Stimulated activated CD4-positive, alpha-beta T cell treated with anti-CD3 and anti-CD28 coated beads, Interleukin-15, amount 100 ng/mL, for 1 hour (primary cell): ENCODE measurements at places on chromosomes 11 and 22.

DNA sequence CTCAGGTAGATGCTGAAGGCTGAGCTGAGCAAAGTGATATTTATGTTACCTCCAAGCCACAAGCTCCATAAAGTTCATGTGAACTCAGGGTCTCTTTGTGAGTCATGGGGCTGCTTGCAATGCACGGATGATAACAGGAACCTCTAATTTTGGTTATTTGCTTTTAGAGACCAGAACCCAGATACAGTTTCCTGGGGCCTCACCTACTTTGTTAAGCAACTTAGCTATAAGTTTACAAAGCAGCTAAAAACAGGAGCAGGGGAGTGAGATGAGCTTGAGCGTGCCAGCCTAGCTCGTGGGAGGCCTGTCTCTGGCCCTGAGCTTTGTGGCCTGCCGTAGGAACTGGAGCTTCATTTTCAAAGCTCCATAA lies 29.2 kb downstream of the SREBF2 start:
- peak; percentile 29 for DNase-seq

DNA sequence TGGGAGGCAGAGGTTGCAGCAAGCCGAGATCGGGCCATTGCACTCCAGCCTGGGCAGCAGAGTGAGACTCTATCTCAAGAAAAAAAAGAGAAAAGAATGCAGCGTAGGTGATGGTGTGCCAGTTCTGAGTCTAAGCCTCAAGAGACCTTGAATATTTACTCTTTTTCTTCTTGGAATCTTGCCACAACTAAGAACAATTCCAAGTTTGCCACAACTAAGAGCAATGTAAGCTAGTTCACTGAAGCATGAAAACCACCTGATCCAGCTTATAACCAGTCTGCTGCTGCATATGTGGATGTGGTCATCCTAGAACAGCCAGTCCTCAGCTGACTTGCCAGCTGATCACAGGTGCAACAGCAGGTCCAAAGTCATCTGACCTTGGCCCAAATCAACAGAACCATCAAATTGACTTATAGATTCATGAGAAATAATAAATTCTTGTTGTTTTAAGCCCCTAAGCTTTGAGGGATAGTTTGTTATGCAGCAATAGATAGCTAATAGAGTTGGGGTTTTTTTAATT lies 25.4 kb upstream of the SEZ6L start:
- DNase-seq, result no peak

GRCh38 chr11:35484435-35484834 lies 41.0 kb downstream of the PAMR1 start:
- no peak for DNase-seq

DNA sequence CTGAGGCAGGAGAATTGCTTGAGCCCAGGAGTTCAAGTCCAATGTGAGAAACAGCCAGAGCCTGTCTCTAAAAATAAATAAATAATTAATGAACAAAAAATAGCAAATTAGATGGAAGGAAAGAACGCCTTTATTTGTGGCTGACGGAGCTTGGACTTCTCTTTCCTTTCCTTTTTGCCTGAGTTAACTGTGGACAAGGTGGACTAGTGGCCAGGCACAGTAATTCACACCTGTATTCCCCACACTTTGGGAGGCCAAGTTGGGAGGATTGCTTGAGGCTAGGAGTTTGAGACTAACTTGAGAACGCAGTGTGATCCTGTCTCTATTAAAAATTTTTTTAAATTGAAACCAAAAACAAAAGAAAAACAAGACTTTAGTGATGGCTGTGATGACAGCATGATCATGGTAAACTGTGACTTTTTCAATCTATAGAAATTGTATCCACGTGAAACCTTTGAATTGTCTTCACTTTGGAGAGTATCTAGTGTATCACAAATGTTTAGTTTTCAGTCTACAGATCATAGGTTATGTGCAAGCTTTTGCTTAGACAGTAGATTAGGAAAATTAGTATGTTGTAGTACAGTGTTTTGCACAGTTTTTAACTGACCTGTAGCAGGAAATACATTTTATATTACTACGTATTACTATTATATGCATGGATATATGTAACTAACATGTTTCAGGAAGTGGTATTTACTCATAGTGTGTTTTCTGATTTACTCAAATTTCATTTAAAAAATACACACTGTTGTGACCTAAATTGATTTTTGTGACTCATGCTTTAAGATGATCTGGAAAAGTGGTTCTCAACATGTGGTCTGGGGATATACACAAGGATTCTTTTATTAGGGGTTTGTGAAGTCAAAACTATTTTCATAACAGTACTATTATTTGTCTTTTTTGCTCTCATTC lies 42.1 kb downstream of the KDM2A start:
- DNase-seq, result no peak

- DNase-seq, result no peak
These were observed 48.8 kb downstream of the ARHGAP32 start for GRCh38 chr11:129143335-129143734.

GRCh38 chr11:27610946-27611345 lies 89.3 kb downstream of the BDNF start:
- no peak for DNase-seq

DNA sequence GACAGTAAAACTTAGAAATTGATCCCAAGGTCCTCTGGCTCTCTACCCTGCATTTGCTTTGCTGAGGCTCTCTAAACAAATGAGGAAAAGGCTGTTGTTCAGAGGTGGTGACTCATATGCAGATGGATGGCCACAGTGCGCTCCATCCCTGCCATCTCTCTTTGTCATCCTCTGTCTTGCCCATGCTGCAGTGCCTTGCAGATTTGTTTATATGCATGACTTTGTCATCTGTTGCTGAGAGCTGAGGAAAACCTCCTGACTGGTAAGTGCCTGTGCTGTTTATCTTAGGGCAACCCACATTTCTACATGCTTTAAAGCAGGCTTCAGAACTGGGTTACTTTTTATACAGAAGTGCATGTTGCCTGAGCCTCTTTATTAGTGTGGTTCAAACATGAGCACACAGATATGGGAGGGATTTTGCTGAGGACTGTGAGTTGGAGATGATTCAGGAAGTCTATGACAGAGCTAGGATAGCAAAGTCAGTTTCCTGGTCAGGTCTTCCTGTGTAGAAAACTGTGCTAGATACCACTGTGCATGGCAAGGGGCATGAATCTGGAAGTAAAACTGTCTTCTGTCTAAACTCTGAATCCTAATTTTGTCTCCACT lies 57.4 kb downstream of the JAM3 start:
- DNase-seq, result no peak

- no peak for DNase-seq
These were observed 41.4 kb downstream of the ARL14EP start for GRCh38 chr11:30364139-30364836.

DNA sequence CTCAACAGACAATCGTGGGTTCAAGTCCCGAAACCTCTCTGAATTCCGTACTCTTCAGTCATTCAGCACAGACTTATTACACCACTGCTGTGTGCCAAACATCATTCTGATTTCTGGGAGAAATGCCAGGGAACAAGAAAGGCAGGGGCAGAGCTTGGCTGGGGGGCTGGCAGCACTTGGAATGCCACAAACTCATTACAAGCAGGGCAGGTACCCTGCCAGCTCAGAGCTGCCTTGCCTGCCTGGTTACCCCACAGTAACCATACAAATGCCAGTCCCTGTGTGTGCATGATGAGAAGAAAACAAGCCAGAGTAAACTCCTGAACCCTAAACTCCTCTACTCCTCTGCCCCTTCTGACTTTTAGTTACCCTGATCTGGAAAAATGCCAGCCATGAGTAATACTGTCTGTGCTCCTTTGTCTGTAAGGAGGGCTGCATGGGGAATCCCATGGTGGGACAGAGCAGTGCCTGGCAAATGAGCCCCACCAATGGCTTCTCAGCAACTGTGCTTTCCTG lies 6.9 kb upstream of the RAD9A start:
- DNase-seq, result no peak

DNA sequence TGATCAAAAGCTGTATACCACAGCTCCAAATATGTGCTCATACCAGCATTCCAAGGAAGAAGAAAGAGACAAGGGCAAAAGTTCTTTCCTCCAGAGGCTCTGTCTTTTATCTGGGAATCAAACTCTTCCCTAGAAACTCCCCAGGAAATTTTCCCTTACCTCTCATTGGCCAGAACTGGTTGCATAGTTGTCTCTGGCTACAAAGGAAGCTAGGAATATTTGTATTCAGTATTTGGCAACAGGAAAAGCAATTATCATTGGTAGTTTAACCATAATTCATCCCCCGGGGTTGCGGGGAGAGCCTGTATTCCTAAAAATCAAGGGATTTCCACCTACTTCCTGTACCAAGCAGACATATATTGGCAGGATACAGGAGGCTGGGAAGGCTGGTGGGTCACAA lies 10.5 kb upstream of the ZFTA start:
- DNase-seq, result no peak
